ENCODE measurements at places on chromosomes 1 and 21.

DNA sequence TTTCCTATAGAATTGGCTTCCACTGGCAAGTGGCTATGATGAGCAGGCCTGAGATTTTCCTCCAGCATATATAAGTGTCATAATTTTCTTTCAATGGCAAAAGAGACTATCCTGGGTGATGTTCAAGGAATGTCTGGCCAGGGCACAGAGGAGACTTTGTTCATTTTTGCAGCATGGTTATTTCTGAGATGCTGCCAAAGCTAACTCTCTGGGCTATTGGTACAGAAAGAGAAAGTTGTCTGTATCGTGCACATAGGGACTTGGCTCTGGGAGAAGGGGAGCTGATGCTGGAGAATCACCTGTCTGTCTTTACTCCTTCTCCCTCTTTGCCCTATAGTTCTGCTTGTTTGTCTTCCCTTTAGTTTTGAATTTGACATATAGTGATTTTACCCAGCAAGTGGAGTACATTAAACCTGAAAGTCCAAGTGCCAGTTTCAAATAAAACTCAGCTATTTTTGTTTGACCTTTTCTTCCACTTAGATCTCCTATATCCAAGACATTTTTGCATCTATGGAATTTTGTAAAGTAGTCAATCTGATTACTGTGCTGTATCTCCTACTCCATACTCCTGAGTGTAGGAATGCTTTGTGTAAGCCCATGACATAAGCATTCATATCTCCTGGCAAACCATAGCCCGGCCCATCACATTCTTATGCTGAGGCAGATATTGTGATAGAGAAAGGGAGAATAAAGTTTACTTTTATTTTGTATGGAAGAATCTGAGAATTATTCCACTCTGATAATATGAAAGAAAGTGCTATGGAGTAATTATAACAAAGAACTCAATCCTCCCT is 3.9 kb downstream of the FNDC7 start:
- DNase-seq = no peak

GRCh38 chr21:45179568-45180245 is 105.3 kb downstream of the ADARB1 start:
- DNase-seq = no peak

DNA sequence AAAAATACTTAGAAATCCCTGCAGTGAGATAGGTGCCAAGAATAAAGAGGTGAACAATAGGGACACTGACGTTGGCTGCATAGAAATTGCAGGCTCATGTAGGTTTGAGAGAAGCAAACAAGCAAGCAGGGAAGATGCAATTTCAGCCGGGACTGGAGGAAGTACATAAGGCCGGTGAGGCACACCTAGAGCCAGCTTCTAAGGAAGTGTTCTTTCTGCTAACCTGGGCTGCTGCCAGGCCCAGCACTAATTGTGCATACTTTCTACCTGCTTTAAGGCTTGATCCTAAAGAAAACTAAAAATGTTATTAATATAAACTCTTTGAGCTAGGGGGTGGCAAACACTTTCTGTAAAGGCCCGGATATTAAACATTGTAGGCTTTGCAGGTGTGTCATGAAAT is 71.0 kb downstream of the LMO4 start:
- DNase-seq = no peak

DNA sequence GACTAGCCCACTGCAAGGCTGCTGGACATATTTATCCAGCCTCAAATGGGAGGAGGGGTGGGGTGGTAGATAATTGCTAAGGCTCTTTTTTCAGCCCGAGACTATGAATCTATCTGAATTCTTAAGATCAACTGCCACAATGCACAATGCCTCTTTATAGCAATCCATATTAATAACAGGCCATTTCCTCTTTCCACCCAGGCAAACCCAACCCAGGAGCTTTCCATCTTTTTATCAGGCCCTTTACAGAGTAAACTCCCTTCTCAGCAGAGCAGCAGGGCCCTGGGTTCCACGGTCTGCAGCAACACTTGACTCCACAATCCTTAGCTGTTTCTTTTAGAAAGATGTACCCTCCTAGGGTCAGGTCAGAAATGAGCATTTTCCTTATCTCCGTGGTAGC is 806 bp downstream of the DDOST start:
- DNase-seq = no peak

- no peak for DNase-seq
Measured at GRCh38 chr1:235945775-235946570, 79.3 kb upstream of the LYST start.

DNA sequence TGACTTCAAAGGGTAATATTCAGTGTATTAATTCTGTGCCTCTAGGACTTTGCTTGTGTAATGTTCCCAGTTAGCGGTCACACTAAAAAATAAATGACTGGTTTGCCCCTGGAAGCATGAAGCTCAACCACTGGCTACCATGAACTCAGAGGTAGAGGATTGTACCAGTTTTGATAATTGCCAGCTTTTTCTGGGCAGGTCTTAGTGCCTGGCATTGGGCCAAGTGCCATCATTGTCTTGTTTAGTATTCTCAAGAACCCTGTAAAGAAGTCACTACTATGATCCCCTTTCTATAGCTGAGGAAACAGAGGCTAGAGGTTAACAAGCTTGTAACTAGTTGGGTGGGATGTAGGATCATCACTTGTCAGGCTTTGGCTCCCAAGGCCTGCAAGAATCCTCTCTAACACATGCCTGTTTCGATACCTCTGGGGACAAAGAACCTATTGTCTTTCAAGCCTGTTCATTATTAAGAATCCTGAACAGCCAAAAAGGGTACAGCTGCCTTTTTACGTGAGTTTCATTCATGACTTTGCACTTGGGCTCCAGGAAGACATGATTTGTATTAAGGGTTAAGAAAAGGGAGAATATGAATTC is 121.9 kb upstream of the JUN start:
- no peak for DNase-seq

DNA sequence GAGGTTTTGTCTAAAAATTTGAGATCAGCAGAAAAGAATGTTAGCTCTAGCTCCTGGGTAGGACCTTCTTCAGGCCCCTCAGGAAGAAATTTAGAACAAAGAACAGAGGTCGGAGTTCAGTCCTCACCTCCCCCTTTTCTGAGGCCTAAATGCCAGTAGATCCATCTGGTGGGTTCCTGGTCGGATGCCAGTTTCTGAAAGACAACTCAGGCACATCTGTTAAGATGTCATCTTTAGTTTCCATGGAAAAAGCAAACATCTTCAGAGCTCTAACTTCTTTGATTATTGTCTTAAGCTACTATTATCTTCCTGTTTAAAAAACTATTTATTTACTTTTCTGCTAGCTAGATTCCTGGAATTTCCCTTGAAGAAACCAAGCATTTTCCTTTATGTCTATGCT is 37.1 kb upstream of the USP25 start:
- DNase-seq = no peak

DNA sequence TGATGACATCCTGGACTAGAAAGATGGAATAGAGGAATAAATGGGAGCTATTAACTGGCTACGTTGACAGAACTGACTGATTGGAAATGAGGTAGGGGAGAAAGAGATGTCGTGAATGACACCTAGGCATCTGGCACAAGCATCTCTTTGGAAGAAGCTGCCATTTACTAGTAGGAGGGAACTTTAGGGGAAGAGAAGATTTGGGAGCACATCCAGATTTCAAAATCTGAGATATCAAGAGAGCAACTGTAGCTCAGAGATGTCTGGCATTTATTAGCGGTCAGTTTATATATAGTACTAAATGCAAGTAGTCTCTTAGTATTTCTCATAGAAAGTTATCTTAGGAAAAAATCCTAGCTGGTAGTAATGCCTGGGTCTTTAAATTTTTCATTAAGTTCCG is 131.9 kb upstream of the C1orf105 start:
- DNase-seq = no peak

DNA sequence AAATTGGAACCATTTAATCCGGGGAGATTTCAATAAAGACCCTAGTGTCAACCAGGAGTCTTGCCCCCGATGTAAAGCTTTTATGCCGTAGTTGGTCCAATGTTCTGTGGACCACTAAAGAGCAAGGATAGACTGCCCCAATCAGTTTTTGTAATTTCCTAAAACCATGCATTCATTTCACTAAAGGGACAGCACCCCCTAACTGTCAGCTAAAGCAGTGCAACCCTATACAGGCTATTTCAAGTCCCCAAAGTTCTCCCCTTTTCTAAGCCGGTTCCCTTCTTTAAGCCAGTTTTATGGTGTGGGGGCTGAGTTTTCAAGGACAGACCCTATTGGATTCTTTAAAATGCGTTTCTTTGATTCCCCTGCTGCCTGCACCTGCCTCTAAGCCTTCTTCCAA is 12.7 kb upstream of the PDPN start:
- DNase-seq = no peak

GRCh38 chr21:38075833-38076587 is 159.8 kb upstream of the KCNJ6 start:
- peak; percentile 26 for DNase-seq

GRCh38 chr1:220272841-220273090 is 513 bp upstream of the RAB3GAP2 start:
- DNase-seq = no peak

DNA sequence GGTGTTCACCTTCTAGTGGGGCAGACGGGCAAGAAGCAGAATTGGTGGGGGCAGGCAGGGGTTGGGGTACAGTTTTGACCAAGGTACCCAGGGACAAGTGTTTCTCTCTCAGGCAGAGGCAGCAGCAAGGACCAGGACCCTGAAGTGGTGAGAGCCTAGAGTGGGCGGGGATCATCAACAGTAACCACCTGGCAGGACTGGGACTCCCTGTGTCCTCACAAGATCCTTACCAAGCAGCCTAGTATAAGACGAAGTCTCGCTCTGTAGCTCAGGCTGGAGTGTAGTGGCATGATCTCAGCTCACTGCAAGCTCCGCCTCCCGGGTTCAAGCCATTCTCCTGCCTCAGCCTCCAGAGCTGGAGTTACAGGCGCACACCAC is 3.2 kb upstream of the NADK start:
- DNase-seq = no peak

GRCh38 chr1:113809670-113810602 is 2.3 kb downstream of the RSBN1 start:
- no peak for DNase-seq

- peak; percentile 25 for DNase-seq
Measured at GRCh38 chr1:10271869-10272268, 61.5 kb downstream of the KIF1B start.

DNA sequence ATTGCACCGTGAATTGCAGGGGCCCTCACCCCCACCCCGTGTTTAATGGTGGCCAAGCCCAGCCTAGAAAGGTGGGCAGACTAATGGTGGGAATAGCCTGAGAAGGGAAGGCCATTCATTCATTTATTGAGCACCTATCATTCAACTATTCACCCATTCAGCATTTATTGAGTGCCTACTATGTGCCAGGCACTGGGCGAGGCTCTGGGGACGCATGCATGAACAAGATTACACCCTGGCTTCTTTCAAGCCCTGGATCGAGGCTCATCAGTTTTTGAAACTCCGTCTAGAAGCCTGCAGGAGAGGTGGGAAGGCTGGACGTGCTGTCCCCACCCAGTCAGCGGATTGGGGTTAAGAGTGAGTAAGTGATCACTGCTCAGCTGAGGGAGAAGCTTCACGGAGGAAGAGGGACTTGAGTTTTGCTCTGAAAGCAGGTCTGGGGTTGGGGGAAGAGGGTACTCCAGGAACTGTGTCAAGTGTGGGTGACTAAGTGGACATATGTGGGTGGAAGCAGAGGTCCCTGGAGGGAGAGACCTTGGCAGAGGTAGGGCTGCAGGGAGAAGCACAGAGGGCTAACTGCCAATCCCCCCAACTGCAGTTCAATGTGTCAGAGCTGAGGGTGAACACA is 35.6 kb downstream of the MEF2D start:
- DNase-seq = no peak

- no peak for DNase-seq
Measured at GRCh38 chr21:45011911-45012661, 62.3 kb upstream of the ADARB1 start.

DNA sequence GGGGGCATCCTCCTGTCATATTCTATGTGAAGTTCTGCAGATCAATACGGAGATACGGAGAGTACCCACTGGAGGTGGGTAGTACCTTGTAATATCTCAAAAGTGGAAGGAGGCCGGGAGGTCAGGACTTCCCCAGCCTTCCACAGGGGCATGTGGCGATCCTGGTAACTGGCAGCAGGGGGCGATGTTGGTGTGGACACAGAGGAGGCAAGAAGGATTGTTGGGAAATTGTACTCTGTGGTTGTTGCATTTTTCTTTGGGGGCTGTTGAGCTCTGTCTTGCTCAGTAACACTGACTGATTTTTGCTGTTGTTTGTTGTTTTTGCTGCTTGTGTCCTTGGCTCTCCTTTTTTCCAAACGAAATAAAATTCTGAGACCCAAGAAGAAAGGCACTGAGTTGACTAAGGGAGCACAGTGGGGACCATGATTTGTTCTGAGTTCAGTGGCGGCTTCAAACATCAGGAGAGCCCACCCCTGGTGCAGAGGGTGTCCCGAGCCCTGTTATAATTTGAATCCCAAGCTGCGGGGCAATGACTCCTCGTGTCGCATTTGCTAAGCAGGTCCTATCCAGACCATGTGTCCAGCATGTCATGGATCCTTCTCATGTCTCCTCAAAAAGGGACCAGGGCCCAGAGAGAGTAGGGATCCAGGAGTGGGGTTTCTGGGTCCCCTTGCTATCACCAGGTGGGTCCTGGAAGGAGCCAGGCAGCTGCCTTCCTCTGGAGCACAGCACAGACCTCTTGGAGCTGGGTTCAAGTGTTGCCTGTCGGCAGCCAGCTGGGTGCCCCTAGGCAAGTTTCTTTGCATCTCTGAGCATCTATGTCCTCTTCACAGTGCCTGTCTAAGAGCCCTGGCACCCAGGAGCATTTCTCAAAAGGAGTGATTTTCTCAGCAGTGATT is 22.8 kb downstream of the LHX4 start:
- DNase-seq = peak; percentile 36

GRCh38 chr21:29601047-29601446 is 302.3 kb downstream of the BACH1 start:
- DNase-seq = no peak

- no peak for DNase-seq
Measured at GRCh38 chr21:44967082-44968047, 27.5 kb downstream of the SLX9 start.

- DNase-seq = peak; percentile 55
Measured at GRCh38 chr1:37940299-37940947, 6.4 kb downstream of the INPP5B start.

DNA sequence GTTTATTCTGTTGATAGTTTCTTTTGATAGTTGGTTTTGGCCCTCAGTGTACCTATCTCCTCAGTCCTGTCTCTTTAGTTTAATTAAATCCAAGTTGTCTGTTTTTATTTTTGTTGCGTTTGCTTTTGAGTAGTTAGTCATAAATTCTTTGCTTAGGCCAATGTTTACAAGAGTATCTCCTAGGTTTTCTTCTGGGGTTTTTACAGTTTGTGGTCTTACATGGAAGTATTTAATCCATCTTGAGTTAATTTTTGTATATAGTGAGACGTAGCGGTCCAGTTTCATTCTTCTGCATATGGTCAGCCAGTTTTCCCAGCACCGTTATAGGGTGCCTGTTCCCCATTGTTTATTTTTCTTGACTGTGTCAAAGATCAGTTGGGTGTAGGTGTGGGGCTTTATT is 139.4 kb downstream of the POU2F1 start:
- no peak for DNase-seq

DNA sequence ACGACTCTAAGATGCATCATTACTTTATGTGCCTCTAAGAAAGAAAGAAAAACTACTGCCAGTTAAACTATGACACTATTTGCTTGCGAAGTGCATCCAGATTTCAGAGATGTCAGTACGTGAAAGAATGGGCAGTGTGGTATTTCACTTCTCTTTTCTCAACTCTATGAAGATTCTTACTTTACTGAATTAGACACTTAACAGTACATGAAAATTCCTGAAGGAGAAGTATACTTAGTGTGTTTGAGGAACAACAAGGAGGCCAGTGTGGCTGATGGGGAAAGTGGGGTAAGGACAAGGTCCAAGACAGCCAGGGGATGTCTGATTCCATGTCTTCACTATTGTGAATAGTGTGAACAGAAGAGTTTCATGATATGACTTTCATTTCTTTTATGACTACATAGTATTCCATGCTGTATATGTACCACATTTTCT is 53.9 kb upstream of the HSD17B7 start:
- no peak for DNase-seq

Measured in brain (organoid and tissue), 16 donors.